Dermis microvascular lymphatic vessel endothelial cell (primary cell): ENCODE measurements at places on chromosomes 13 and 19. TPM values are rescaled to one million over a fixed set of nuclear protein-coding genes. Genes with fewer than 3 reads are reported as not detected.

Gene ALKBH6
- 5.5 and 8.7 TPM in 2 replicates for total RNA-seq

Gene YJEFN3
- 0.25 and 0.26 TPM in 2 replicates for total RNA-seq

DNA sequence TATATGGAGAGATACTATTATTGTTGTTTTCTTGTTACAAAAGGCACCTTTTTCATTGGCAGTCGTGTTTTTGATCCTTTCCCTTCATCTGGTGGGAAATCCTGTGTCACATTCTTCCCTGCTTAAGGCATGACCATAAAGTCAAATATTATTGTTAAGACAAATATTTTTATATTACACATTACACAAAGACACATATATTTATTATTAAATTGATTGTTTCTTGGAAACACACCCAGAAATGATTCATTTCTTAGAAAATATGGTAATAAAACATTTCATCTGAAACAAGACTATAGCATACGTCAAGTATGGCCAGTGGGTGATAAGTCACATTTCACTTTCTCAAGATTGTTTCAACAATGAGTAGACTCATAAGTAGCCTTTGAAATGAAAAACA is 77.3 kb downstream of the KCTD12 start:
- peak; percentile 81 for DNase-seq

Gene B3GLCT
- total RNA-seq = 30.8 and 33.0 TPM in 2 replicates

DNA sequence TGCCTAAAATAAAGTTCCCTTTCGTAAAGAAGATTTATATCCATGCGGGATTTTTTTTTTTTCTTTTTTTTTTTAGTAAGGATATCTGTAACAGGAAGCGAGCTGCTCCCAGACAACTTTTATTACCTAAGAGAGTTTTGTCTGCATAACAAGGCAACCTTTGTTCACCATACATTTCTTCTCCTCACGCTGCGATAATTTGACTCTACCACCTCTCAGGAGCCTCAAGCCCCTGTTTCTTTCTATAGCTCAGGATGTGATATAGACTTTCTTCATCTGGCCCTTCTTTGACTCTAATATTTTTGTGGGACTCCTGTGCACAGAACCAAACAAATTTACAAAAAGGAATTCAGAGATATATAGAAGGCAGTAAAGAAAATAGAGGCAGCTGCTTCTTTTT is 1053.7 kb upstream of the SPRY2 start:
- DNase-seq = no peak

Gene RPL28
- 126 and 262 TPM in 2 replicates for total RNA-seq

Gene DHRS12
- total RNA-seq = 5.4 and 10.5 TPM in 2 replicates

DNA sequence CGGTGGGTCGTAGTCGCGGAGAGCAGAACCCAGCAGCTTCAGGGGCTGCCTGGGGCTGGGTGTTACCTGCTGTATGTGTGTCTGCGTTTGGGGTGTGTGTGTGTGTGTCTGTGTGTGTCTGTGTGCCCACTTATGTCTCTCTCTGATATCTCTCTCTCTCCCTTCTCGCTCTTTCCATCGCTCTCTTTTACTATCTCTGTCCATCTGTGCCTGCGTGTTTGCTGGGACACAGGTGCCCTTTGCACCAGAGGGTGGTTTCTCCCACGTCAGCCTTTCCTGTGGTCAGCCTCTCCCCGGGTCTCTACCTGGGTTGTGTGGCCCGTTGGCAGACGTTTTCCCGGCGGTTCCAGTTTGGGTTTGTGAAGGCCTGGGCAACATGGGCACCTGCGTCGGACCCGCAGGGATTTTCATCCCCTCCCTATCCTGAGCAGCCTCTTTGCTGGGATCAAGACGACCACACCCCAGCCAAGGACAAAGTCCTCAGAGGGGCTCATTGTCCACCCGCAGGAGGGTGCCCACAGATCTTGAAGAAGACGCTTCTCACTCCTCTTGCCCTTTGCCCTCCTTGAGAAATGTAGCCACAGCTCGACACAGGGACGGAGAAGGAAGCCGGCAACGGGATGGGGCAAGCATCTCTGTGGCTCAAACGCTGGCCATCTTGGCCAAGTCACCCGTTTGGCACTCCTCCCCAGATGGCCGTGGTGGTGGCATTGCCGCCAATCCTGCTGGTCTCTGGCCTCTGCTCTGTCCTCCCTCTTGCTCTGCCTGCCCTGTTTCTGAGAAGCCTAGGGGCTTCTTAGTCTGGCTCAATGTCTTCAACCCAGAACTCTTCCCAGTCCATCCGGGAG is 43.3 kb downstream of the ZNF146 start:
- DNase-seq = no peak

DNA sequence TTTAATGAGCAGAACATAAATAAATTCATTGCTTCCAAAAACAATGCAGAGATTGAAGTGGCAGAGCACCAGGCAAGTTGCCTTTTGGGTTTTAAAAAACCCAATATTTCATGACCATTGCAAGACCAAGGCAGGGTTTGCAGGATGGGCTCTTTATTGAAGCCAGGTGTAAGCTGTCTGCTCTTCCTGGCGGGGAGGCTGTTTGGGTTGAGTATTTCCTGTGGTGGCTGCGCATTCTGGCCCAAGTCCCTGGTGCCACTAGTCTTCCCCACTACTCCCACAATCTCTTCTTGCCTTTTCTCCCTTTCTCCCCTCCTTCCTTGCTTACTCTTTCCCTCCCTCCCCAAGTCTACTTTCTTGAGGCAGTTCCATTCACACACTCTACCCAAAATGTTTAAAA is 116.4 kb downstream of the AKAP11 start:
- DNase-seq = no peak

Gene KCNN1
- total RNA-seq = under 0.01 and 0.25 TPM in 2 replicates

Gene DLEU7
- not detected in 2 replicates for total RNA-seq

DNA sequence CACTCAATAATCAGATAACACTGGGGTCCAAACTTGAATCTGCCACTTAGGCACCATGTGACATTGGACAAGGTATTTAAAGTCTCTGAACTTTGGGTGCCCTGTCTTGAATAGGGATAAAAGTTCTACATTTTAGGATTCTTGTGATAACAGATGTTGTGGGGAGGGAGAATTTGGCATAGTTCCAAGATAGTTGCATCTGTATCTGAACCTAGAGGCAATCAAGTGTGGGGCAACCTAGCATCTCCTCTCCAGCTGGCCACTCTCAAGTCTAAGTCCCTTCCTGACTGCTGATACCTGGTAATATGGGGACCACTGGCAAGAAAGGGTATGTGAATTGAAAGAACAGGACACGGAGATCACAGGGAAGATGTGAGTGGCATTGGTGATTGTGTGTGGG is 256.1 kb downstream of the FOXO1 start:
- DNase-seq = no peak

Gene ZIC5
- under 0.01 TPM in 2 replicates for total RNA-seq

Gene KLK3
- not detected in 2 replicates for total RNA-seq

Gene ACP5
- total RNA-seq = 0.26 and 0.38 TPM in 2 replicates

Gene LIPE
- total RNA-seq = 5.0 and 6.3 TPM in 2 replicates

DNA sequence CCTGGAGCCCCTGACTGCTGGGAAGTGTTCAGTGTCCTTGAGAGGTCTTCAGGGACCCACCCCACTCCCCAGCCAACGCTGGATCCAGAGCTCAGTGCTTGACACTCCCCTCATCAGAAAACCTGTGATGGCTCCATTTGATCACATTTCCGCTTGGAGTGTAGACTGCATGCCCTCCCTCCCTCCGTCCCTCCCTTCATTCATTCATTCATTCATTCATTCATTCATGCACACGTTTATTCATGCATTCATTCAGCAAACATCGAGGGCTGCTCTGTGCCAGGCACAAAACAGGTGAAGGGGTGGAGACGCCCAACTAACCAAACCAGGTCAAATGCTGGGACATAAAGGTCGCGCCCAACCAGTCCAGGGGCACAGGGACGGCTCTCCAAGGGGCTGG is 13.7 kb downstream of the PGLS start:
- DNase-seq = no peak

GRCh38 chr13:114037674-114038073 is 63.8 kb upstream of the C13orf46 start:
- no peak for DNase-seq
